ENCODE measurements at places on chromosomes 4 and X. TPM values are rescaled to one million over a fixed set of nuclear protein-coding genes. Genes with fewer than 3 reads are reported as not detected.

DNA sequence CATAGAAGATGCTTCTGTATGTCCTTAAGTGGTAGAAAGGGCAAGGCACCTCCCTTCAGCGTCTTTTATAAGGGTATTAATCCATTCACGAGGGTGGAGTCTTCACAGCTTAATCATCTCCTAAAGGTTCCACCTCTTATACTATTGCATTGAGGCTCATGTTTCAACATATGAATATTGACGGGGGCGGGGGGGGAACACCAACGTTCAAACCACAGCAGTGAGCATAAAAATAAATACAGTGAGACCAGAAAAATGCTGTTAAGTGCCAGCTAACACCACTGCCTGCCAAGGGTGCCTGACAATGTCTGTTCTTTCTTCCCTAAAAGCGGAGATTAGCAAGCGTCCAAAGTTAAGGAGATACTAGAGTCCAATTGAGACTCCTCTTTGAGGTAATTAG lies 323.3 kb downstream of the STK32B start:
- no peak for DNase-seq

DNA sequence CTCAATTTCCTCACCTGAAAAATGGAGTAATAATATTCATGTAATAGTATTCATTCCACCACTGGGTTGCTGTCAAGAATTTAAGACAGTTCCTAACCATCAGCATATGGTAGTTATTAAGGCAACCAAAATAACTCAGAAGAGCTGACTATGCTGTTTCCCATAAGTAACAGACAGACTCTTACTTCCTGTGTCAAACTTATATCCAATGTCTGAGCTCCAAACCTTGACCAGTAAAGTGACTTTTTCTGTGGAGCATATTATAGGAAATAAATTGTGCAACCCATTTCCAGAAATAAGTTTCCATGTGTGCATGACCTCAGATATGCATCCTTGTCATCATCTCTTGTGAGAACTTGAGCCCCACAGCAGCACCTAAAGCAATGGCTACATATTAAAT lies 78.8 kb downstream of the HADH start:
- no peak for DNase-seq

DNA sequence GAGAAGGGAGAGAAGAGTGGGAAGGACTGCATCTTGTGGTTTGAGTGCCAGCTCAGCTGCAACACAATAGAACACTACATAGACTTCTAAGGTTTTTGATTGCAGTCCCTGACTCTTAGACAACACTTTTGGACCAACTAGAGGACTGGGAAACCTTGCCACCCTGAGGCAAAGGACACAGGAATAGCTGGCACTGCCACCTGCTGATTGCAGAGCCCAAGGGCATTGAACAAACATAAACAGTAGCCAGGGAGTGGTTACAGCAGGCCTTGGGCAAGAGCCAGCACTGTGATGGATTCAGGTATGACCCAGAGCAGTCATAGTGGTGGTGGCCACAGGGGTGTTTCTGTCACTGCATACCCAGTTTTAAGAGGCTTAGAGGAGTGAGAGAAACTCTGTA lies 72.5 kb upstream of the CXorf51A start:
- no peak for DNase-seq

DNA sequence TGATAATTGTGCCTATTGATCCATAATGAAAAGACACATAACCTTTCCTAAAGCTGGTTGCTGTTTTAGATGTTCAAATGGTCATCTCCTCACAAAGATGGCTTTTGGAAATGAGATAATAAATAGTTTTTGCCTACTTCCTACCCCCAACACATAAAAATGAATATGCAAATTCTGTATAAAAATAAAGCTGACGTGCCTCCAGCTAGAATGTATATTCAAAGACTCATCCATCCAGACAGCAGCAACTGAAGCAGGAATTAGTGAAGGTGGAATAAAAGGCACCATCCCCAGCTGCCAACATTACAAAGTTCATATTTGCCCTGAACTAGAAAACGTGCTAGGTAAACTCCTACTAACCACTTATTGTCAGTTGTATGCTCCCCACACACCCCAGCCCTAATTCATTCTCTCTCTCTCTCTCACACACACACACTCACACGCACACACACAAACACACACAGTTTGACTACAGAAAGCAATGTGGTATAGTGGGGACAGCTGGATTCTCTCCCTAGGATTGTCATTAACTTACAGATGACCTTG lies 53.6 kb downstream of the PCDH19 start:
- DNase-seq: no peak

GRCh38 chrX:19672222-19672812 lies 157.0 kb upstream of the MAP3K15 start:
- no peak for DNase-seq

DNA sequence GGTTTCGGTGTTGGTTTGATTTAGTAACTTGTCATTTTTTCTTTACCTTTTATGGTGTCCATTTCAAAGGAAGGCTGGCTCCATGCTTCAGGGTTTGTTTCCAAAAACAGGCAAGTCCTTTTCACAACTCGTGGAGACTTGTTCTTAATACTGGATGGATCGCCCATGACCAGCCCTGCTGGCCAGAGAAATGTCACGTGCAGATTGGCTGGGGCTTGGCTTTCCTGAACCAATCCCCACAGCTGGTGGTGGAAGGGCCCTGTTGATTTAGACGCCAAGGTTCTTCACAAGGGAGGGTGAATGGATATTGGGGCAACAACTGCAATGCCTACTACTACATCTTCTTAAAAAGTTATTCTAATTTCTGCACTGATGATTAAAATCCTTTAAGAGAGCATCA lies 92.6 kb downstream of the SHROOM3 start:
- no peak for DNase-seq

GRCh38 chr4:118869808-118870342 lies 18.8 kb upstream of the SYNPO2 start:
- DNase-seq: no peak

- DNase-seq: no peak
These were observed 37.5 kb downstream of the AFAP1 start for GRCh38 chr4:7902101-7902553.

DNA sequence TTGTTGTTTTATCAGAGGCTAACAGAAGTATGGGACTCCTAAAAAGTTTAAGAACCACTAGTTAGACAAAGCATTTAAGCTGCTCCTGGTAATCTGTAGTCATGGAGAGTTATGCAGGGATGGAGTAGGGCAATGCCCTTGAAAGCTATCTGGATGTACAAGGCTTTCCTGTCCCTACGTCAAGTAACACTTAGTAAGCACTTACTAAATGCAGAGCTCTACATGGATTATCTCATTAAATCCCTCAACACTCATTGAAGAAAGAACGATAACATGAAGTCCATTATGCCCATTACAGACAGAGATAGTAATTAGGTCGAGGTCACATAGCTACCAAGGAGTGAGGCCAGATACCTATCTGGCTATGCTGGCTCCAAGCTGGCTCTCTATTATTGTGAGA lies 33.2 kb downstream of the PPEF2 start:
- DNase-seq: no peak

- DNase-seq: no peak
These were observed 18.1 kb upstream of the APBB2 start for GRCh38 chr4:41232406-41232805.

Gene SRPX2
- 89.0 TPM for total RNA-seq

Gene MTMR1
- total RNA-seq: 48.1 TPM

Gene GNRHR
- not detected for total RNA-seq
